ENCODE measurements at places on chromosomes 5 and 9. TPM values are rescaled to one million over a fixed set of nuclear protein-coding genes. Genes with fewer than 3 reads are reported as not detected.

- H3K27ac ChIP-seq, result no peak overlapping the region
- no peaks in the 10 kb centered on the region for H3K4me1 ChIP-seq
These were observed 62.7 kb downstream of the SEMA4D start for GRCh38 chr9:89435071-89435823.

GRCh38 chr5:76379855-76380254 is 23.2 kb upstream of the IQGAP2 start:
- H3K27me3 ChIP-seq, result no peaks in the 10 kb centered on the region
- no peak overlapping the region for H3K27ac ChIP-seq
- DNase-seq, result no peak
- H3K4me1 ChIP-seq, result no peaks in the 10 kb centered on the region
- H3K4me3 ChIP-seq, result no peak overlapping the region

DNA sequence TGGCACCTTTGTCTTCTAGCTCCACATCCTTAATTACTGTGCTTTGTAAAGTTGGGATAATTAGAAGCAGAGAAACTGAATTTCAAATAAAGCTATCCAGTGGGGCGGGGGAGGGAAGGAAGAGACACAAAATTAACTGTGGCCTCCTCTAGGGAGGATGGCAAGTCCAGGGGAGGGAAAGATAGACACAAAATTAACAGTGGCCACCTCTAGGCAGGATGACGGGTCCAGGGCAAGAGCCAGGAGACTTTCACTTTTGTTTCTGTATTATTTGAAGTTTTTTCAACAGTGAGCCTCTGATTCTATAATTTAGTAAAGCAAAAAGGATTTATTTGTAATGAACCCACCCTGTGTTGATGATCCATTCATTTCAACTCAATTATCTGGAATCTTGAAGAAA is 335.9 kb downstream of the MSX2 start:
- H3K4me1 ChIP-seq, result no peaks in the 10 kb centered on the region
- no peaks in the 10 kb centered on the region for H3K36me3 ChIP-seq
- DNase-seq, result no peak

DNA sequence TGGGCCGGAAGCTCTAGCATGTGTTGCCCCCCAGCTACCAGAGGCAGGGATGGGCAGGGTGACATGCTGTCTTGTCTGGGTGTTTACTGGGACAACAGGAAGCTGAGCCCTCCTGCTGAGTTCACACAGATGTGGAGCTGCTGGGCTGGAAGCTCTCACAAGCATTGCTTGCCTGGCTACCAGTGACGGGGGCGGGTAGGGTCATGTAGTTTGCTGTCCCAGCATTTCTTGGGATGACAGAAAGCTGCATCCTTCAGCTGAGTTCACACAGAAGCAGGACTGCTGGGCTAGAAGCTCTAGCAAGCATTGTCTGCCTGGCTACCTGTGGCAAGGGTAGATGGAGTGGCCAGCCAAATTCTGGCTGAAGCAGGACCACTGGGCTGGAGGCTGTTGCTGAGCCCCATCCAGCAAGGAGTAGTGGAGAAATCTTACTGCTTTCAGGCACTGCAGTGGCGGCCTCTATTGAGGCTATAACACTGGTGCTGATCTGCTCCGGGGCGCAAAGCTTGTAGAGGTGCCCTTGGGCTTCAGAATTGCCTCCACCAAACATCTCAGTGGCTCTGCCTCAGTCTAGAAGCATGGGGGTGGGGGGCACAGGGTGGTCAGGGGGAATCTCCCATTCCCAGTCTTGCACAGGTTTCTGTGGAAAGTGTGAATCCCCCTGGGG is 25.1 kb downstream of the POLK start:
- peaks cover 1% of the 10 kb centered on the region for H3K4me1 ChIP-seq
- no peak for DNase-seq
- H3K36me3 ChIP-seq, result no peaks in the 10 kb centered on the region
- H3K27ac ChIP-seq, result no peak overlapping the region
- H3K4me3 ChIP-seq, result no peak overlapping the region
- no peaks in the 10 kb centered on the region for H3K27me3 ChIP-seq

Gene THOC3
- total RNA-seq, result 23.8 TPM

Gene DTWD2
- 5.3 TPM for total RNA-seq

Data from ovary (tissue), 10 donors.